ENCODE measurements at places on chromosomes 2 and 18.

- DNase-seq, result no peak
Observed at GRCh38 chr2:219603771-219604170, 6.1 kb downstream of the STK11IP start.

DNA sequence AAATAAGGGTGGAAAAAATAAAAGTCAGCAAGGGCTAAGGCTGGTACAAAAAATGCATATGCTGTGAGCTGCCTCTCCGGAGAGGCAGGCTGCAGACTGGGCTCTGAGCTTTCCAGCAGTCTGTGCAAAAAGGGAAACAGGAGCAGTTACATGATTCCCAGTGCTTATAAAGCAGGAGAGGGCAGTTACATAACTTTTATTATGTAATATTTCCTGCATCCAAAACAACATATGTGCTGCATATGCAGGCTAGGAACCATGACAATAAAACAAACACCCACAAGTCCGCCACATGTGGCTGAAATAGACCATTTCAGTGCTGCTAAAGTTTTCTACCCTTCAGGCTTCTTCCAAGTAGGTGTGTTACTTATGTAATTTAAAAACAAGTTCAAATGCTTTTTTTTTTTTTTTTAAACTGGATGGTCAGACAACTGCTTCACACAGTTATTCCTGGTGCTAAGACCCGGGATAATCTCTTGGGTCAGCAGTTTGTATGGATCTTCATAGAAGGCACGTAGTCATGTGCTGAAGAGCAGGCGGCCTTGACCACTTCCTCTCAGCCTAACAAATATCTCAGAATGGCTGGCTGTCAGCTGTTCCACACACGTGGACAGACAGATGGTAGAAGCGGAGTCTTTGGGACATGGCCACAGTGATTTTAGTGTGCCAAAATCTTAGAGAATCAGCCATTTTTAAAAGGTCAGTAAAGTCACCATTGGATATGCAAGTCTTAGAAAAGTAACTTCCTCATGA lies 43.5 kb downstream of the ARMC9 start:
- DNase-seq, result no peak

GRCh38 chr2:222734703-222735014 lies 63.2 kb downstream of the MOGAT1 start:
- DNase-seq, result no peak

GRCh38 chr2:44155666-44156446 lies 12.8 kb upstream of the PPM1B start:
- no peak for DNase-seq

DNA sequence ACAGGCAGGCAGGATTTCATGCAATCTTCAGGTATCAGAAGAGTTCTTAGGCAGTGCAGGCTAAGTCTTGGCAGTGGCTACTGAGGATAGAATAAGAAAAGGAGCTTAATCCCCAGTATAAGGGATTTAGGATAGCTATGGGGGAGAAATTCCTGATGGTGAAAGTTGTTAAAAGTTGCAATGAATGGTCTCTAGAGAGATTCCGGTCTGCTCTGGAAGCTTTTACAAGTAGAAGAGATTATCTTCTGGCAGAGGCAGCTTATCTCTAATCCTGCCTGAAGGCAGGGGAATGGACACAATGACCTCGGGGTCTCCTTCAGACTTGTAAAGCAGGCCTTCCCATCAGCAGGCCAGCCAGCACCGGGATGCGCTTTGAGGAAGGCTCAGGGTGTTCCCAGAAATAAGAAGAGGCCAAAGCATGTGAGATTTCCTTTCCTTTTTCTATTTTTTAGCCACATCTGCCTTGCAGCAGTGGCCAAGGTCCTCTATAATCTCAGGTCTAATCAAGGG lies 253.9 kb upstream of the KLHL29 start:
- no peak for DNase-seq

DNA sequence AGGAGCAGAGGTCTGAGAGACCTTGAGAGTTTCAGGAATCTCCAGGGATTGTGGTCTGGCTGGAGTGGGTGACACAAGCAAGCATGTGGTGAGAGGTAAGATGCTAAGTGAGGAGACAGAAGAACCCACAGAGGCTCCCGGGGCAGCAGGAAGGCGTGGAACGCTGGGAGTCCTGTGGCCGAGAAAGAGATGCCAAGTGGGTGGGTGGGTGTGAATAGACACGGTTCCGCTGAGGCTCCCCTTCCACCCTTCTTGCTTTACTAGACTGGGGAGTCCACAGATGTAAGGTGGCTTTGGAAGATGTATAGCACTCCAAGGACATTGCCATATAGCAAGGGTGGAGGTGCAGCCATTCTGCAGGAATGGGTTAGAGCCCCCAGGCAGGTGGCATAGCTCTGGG lies 4.2 kb downstream of the TEX51 start:
- no peak for DNase-seq

GRCh38 chr18:62982600-62983251 lies 267.4 kb downstream of the PHLPP1 start:
- peak; percentile 44 for DNase-seq

- DNase-seq, result no peak
Observed at GRCh38 chr18:76697441-76697901, 124.9 kb upstream of the ZNF236 start.

- no peak for DNase-seq
Observed at GRCh38 chr18:56273541-56274219, 364.7 kb downstream of the TXNL1 start.

- DNase-seq, result no peak
Observed at GRCh38 chr2:166764216-166764615, 124.1 kb upstream of the XIRP2 start.

- no peak for DNase-seq
Observed at GRCh38 chr2:191607096-191607495, 70.8 kb upstream of the NABP1 start.
